SK-N-SH (cell line): ENCODE measurements at places on chromosomes 16 and 17.

GRCh38 chr16:85940214-85940613 is 41.3 kb downstream of the IRF8 start:
- DNase-seq = no peak

- DNase-seq = peak; percentile 68
Measured at GRCh38 chr16:84726079-84726668, 26.4 kb downstream of the USP10 start.

- DNase-seq = no peak
Measured at GRCh38 chr17:4407216-4407615, 26.5 kb upstream of the SPNS3 start.

DNA sequence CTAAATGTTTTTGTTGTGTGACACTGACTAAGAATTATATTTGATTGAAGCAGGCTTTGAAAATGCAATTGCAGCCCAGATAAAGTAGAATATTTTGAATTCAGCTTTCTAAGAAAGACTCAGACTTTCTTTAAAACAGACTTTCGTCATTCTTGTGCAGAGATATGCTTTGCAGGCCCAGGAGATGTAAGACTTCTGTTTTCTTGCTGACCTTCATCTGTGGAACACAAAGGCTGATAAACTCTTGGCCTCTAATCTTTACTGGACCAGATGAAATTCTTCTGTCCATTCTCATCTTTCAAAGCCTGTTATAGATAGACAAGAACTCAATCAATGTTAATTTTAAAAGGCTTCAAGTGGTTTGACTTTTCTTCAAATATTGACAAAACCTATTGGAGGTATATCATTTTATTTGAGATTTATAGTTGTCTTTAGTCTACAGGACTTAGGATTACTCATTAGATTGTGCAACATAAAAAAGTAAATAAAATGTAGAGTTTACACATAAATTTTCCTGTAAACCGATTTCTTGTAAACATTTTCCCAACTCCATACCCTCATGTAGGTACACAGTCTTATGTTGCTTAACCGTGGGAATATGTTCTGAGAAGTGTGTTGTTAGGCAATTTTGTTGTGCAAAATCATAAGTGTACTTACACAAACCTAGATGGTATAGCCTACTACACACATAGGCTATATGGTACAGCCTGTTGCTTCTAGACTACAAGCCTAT is 94.2 kb downstream of the MAP2K4 start:
- DNase-seq = no peak

- DNase-seq = no peak
Measured at GRCh38 chr17:21772321-21772720, 80.0 kb downstream of the KCNJ18 start.

DNA sequence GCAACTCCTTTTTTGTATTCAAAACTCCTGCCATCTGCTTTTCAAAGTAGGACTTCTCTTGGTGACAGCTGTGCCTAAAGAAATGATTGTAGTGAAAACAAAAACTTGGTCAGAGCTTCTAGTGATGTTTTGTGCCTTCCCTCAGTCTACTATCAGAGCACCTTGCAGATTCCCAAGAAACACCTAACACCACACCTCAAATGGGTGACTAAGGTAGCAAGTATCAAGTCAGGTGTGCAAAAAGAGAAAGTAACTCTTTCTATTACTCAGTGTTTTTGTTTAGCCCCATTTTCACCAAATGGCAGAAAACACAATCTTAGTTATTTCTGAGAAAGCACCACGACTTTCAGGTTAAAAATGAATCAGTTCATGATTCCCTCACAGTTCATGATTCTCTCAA is 2.0 kb upstream of the PMFBP1 start:
- DNase-seq = no peak

DNA sequence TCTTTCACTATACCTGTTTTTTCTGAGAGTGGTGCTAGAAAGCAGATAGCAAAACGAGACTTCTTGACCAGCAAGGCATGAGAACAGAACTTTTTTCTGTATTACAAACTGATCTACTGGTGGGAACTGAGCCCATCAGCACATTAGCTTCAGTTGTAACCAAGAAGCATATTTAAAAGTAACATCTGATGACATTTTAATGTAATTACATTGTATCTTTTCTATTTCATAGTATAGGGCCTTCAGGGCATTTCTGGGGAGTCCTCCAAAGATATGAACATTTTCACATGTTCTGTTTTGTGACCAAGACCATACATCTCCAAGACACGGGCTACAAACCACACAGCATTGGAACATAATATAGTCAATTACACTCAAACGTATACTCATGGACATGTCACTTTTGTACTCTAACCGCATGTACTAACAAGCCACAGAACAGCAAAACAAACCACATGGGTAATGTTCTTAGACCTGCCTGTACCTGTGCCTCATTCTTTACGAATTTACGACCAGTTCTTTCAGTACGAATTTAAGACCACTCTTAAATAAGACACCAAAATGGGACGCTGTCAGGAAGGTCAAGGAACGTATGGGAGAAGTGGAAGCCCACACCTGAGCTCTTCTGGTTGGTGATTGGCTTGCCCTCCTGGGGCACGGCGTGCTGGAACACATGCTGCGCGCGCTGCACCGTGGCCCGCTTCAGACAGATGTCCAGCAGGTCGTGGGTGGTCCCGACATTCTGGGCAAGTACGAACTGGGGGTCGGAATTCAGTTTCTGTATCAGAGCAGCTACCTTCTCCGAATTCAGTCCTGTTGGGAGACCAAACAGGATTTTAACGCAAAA is 825 bp downstream of the BLMH start:
- DNase-seq = peak; percentile 64

- DNase-seq = no peak
Measured at GRCh38 chr16:30033270-30033669, 2.2 kb upstream of the TLCD3B start.

- no peak for DNase-seq
Measured at GRCh38 chr17:2484876-2485275, 26.8 kb downstream of the METTL16 start.

DNA sequence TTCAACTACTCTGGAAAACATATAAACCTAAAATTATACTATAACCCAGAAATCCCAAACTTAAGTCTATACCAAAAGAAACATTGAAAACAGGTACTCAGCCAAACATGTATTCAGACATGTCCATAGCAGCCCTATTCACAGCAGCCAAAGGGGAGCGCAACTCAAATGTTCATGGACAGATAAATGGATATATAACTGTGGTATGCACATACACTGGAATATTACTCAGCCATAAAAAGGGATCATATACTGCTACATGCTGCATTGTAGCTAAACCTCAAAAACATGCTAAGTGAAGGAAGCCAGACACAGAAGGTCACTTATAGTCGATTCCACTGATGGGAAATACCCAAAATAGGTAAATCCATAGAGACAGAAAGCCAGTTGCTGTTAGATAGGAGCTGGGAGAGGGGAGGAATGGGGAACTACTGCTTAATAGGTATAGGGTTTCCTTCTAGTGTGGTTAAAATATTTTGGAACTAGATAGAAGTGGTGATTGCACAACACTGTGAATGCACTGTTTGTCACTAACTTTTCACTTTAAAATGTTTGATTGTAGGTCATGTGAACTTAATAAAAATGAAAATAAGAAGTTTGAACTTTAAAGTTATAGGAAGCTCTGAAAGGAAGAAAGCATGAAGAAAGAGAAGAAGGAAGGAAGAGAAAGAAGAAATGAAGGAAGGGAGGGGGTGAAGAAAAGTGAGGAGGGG is 812.3 kb downstream of the CDH11 start:
- DNase-seq = no peak

DNA sequence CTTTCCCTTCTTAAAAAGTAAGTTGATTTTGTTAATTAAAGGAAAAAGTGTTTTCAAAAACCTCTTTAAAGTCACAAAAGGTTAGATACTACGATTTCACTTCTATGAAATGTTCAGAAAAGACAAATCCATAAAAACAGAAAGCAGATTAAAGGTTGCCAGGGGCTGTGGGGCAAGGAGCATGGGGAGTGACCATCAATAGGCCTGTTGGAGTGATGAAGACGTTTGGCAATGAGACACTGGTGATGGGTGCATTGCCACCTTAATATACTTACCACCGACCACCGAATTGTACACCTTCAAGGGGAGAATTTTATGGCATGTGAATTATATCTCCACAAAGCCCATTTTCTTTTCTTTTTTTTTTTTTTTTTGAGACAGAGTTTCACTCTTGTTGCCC is 19.2 kb downstream of the KIFC3 start:
- DNase-seq = no peak

DNA sequence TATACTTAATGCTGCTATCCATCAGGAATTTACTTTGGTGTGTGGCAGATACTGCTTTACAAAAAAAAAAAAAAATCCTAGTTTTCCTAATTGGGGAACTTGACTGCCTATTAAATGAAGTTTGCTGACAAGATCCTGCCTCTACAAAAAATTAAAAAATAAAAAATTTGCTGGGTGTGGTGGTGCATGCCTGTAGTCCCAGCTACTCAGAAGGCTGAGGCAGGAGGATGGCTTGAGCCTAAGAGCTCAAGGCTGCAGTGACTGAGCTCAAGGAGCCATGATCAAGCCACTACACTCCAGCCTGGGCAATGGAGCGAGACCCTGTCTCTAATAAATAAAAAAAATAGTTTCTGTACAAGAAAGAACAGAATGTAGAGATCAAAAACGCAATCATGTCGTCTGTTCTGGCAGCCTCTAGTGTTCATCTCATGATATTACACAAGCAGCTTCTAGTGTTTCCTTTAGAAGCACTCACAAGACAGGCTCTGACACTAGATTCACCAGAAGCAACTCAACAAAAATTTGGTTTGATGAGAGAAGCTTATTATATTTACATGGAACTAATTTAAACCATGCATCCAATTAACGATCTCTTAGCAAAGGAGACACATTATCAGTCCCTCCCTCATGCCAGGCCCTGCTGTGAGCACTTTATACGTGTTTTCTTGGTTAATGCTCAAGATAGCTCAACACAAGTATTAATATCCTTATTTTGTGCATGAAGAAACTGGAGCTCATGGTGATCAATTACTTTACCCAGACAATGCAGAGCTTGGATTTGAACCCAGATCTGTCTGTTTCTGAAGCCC is 6.8 kb upstream of the KRTAP17-1 start:
- DNase-seq = peak; percentile 50

GRCh38 chr17:81577278-81578000 is 25.3 kb upstream of the FAAP100 start:
- no peak for DNase-seq

DNA sequence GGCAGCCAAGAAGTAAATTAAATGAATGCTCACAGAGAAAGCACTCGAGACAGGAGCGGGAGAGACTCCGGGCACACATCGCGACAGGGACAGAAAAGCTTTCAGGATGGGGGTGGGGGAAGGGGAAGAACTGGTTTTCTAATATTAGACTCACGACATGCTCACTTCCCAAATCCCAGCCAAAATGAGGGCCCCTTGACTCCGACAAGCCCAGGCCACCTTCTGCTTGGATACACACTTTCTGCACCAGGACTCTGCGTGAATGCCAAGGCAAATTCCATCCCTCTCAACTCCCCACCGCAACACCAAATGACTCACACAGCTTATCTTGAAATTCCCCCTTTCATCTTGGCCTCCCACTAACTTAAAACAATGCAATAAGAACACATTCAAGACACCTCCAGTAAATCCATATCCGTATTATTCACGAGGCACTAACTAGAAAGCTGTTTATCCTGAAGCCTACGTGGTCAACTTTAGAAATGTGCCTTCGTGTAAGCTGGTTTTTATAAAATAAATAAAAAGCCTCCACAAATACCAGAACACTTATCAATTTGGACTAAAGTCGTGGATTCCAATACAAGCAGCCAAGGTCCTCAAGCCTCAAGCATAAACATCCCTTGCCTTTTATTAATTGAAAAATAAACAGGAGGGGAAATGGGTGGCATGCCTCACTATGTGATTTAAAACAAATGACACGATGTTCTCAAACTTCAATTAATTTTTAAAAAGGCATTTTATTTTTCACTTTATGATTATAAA is 46.1 kb downstream of the NXN start:
- no peak for DNase-seq

DNA sequence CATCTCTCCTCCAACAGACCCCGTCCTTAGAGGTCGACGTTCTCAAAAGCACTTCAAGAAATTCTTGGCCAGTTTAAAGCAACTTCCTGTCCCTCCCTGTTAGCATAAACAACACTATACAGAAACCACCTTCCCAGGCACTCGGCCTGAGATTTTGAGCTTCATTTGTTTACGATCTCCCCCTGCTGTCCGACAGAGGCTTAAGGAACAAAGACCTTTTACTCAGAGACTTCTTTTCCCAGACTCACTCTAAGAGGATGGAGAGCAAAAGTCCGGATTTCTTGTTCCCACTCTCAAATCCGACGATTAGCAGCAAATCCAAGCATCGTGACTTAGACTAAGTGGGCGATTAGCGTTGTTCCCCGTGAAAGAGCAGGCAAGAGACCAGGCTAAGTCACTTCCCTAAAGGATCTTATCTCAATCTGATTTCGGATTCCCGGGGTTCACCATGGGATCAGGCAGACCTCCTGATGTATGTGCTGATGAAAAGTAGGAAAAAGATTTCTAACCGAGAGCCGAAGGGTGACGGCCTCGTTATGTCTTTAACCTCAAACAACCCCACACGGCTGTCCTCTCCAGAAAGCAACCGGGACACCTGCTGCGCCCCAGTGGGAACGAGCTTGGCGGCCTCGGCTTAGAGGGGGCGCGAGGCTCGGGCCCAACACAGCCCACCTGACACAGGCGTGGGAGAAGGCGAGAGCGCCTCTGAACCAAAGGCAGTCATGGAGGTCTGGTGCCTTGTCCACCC is 598 bp downstream of the INPP5K start:
- peak; percentile 70 for DNase-seq

- DNase-seq = no peak
Measured at GRCh38 chr16:66507731-66508239, 42.1 kb downstream of the TK2 start.

GRCh38 chr16:11542069-11542744 is 44.5 kb downstream of the LITAF start:
- DNase-seq = no peak
